ENCODE measurements at places on chromosomes 7 and 10.
A peak's percentile ranks its signal among the peaks of the same experiment; 100 is the strongest.

DNA sequence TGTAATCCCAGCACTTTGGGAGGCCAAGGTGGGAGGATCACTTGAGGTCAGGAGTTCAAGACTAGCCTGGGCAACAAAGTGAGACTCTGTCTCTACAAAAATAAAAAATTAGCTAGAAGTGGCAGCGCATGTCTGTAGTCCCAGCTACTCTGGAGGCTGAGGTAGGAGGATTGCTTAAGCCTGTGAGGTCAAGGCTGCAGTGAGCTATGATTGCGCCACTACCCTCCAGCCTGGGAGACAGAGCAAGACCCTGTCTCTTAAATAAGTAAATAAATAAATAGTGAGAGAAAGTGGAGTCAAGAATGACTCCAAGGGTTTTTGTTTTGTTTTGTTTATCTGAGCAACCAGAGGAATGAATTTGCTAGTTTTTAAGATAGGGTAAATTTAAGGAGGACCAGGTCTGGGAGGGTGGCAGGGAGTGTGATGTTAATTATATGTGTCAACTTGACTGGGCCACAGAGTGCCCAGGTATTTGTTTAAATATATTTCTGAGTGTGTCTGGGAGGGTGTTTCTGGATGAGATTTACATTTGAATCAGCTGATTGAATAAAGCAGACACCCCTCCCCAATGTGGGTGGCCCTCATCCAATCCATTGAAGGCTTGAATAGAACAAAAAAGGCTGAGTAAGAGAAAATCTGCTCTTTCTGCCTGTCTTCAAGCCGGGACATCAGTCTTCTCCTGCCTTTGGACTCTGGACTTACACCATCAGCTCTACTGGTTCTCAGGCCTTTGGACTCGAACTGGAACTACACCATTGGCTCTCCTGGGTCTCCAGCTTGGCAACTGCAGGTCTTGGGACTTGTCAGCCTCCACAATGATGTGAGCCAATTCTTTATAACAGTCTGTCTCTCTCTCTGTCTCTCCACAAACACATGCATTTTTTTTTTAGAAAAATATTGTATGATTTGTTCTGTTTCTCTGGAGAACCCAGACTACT is 23.5 kb downstream of the IMPDH1 start:
- DNase-seq = no peak

DNA sequence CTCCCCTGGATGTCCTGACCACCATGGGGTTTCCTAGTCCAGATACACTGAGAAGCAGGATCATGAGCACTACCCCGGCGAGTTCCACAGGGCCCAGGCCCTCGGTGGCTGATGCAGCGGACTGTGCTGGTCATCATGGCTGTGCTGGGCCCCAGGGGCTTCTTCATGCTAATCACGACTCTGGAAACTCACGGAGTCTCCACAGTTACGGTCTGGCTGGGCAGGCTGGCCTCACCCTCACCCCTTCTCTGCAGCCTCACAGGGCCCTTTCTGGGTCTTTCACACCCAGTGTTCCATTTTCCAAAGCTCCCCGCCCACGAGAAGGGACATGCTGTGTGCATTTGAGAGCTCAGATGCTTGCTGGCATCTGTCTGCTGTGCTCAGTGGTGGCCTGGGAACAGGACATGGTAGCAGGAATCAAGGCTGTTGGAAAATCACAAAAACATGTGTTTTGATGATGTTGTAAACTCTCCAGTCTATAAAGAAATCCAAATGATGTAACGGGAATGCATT is 119.0 kb downstream of the PTPN20 start:
- no peak for DNase-seq

- DNase-seq = no peak
These were observed 64.3 kb downstream of the ARID5B start for GRCh38 chr10:61965703-61966395.

GRCh38 chr10:7354330-7355047 is 56.3 kb downstream of the SFMBT2 start:
- peak; percentile 23 for DNase-seq

DNA sequence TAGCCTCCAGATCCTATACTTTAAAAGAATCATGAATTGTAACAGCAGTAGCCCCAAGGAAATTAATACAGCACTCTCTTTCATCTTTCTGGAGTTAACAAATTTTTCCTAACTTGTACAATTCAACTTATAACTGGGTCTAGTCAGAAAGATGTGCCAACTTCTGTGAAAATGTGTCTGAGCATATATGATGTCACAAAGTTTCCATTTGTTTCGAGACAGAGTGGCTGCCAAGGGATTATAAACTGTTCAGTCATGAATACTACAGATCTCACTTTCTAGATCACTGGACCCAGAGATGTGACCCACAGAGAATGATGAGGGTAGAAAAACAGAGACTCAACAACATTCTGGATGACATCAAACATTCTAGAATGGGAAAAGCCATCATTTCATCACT is 249.2 kb upstream of the PHF14 start:
- DNase-seq = no peak

- peak; percentile 64 for DNase-seq
These were observed 30.3 kb upstream of the GPAM start for GRCh38 chr10:112213836-112214235.

DNA sequence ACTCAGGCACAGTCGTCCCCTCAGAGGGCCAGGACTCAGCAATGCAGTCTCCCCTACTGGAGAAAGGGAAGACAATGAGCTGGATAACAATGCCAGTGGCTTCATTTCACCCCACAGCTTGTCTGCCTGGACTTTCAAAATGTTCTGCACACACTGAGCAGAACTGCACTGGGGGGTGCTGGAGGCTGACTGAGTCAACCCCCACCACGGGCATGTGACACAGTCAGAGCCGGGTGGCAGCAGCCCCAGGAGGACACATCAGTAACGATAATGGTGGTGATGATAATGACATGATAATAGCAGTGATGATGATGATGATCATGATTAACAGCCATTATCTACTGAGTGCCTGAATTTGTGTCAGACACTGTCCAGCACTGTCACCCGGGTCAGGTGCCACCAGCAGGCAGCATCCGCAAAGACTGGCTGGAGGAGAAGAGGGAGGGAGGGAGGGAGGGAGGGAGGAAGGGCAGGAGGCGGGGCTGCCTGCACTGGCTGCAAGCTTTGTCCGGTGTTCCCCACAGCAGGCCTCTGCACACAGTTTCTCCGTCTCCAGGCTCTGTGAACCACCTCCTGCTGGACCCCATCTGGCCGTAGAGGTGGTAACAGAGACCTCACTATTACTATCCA is 67.4 kb downstream of the PLXNA4 start:
- DNase-seq = no peak

All from fibroblast of skin of left quadriceps (primary cell).